ENCODE measurements at places on chromosomes 5 and 9. TPM values are rescaled to one million over a fixed set of nuclear protein-coding genes. Genes with fewer than 3 reads are reported as not detected.

The TEX48 gene
- not detected for total RNA-seq

The TLX3 gene
- total RNA-seq, result not detected

The ISL1 gene
- total RNA-seq, result not detected

The DNAH5 gene
- 4.6 TPM for total RNA-seq

The SCGB3A2 gene
- 186 TPM for total RNA-seq

- DNase-seq, result no peak
Measured at GRCh38 chr9:86600291-86600690, 246.1 kb upstream of the TUT7 start.

GRCh38 chr9:129704807-129705206, 39.4 kb downstream of the PRRX2 start:
- no peak for DNase-seq

GRCh38 chr9:124773473-124774128, 2.5 kb upstream of the NR6A1 start:
- DNase-seq, result no peak

- DNase-seq, result no peak
Measured at GRCh38 chr9:76007935-76008334, 117.5 kb downstream of the PCSK5 start.

- DNase-seq, result no peak
Measured at GRCh38 chr5:179331591-179332375, 13.5 kb downstream of the ADAMTS2 start.

GRCh38 chr9:19665146-19665863, 123.5 kb downstream of the SLC24A2 start:
- DNase-seq, result no peak

DNA sequence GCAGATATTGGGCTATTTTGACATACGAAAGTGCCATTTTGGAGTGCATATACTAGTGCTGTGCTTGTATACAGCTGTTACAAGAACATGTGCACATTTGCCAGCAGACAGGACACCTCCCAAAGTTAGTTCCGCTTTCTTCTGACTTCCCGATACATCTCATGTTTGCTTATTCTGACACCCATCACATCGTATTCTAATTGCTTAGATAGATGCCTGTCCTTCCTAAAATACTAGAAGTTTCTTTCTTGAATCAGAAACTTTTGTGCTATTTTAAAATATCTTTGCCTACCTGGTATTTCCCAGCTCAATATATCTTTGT, 177.8 kb downstream of the TTLL11 start:
- no peak for DNase-seq

DNA sequence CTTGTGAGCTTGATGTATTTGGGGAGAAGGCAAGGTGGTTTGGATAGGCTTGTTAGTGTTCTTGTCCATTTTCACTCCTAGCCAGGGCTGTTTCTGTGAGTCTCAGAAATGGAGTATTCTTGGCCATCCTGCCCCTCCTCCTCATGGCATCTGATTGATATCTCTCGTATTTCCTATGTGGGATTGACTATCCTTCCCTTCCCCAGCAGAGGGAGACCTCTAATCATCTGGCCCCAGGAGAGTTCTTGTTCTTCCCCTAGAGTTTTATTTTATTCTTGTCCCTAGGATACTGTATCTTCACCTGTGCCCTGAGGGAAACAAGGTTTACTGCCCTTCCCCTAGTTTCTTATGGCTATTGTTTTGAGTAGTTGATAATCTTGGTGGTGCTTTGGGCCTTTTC, 114.4 kb downstream of the VPS13A start:
- no peak for DNase-seq

GRCh38 chr5:145958436-145958835, 22.1 kb downstream of the SH3RF2 start:
- DNase-seq, result no peak

GRCh38 chr5:126615286-126615685, 14.5 kb downstream of the PHAX start:
- DNase-seq, result no peak
